Gastrocnemius medialis (tissue), 4 donors: ENCODE measurements at places on chromosomes 12 and 14. TPM values are rescaled to one million over a fixed set of nuclear protein-coding genes. Genes with fewer than 3 reads are reported as not detected.

DNA sequence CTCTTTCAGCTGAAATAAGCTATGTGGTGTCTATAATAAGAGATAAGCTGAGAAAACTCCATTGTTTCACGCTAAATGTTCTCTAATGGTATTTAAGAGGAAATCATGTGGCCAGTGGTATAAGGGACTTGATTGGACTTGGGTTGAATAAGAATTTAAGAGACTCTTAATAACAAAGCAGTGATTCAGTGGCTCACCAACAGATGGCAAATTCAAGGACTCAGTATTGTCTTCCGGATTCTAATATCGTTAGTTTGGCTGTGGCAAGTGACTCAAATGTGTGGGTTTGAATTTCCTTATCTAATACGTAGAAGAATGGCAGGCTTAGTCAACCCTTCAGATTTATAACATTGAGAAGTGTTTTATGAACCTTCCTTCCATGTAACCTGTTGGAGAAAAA is 49.1 kb upstream of the KCNH3 start:
- H3K36me3 ChIP-seq = peaks cover 15% of the 10 kb centered on the region
- no peaks in the 10 kb centered on the region for H3K27me3 ChIP-seq
- no peak overlapping the region for H3K27ac ChIP-seq
- H3K4me1 ChIP-seq = no peaks in the 10 kb centered on the region
- no peak overlapping the region for H3K4me3 ChIP-seq

DNA sequence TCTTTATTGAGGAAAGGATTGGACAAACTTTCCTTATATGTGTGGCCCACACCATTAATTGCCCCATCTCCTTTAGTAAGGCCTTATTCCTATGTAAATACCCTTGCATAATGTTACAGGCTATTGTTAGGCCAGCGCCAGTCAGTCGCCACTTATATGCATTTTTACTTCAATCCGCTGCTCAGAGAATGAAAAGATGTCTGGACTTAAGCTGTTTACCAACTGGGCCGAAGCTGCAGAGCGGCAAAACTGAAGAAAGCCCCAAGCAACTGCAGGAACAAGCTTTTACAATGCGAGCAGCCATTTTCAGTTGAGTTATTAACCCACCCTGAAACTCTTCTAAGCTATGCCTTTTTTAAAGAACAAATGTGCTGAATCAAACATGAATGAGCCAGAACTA is 92.1 kb upstream of the OTX2 start:
- H3K36me3 ChIP-seq = no peaks in the 10 kb centered on the region
- no peaks in the 10 kb centered on the region for H3K4me1 ChIP-seq
- no peak overlapping the region for H3K4me3 ChIP-seq
- H3K27me3 ChIP-seq = no peaks in the 10 kb centered on the region
- DNase-seq = no peak

Gene DAO
- total RNA-seq = not detected

DNA sequence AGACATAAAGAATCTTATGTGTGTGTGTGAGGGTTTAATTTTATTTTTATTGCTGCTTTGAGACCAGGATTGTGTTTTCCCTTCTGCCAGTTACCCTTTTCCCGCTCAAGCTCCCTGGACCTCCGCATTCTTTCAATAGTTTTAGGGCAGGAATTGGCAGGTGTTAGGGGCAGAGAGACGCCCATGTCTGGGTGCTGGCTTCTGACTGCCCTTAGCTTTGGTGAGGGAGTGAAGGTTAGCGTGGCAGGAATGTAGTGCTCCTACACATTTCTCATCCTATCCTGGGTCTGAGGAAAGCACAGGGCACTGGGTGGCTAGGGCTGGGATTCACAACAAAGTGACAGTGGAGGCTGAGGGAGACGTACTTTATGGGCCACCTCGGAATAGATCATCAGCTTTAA is 428.1 kb downstream of the ZFP36L1 start:
- no peak overlapping the region for H3K4me3 ChIP-seq
- H3K27ac ChIP-seq = no peak overlapping the region

Gene NEUROD4
- total RNA-seq = not detected

Gene ADSS1
- 248 TPM for total RNA-seq

GRCh38 chr12:52585066-52585465 is 11.4 kb upstream of the KRT74 start:
- DNase-seq = no peak
- no peak overlapping the region for H3K27ac ChIP-seq
- no peaks in the 10 kb centered on the region for H3K36me3 ChIP-seq
- H3K4me3 ChIP-seq = no peak overlapping the region

Gene PPP4R4
- total RNA-seq = 0.13 TPM

- no peaks in the 10 kb centered on the region for H3K27me3 ChIP-seq
- no peak overlapping the region for H3K4me3 ChIP-seq
- H3K36me3 ChIP-seq = no peaks in the 10 kb centered on the region
- H3K27ac ChIP-seq = no peak overlapping the region
- H3K4me1 ChIP-seq = no peaks in the 10 kb centered on the region
- DNase-seq = no peak
Observed at GRCh38 chr12:58242796-58243630, 301.6 kb downstream of the ATP23 start.
